Stimulated activated CD4-positive, alpha-beta T cell treated with anti-CD3 and anti-CD28 coated beads, Interleukin-15, amount 100 ng/mL, for 24 hours (primary cell): ENCODE measurements at places on chromosomes 3 and 15.

DNA sequence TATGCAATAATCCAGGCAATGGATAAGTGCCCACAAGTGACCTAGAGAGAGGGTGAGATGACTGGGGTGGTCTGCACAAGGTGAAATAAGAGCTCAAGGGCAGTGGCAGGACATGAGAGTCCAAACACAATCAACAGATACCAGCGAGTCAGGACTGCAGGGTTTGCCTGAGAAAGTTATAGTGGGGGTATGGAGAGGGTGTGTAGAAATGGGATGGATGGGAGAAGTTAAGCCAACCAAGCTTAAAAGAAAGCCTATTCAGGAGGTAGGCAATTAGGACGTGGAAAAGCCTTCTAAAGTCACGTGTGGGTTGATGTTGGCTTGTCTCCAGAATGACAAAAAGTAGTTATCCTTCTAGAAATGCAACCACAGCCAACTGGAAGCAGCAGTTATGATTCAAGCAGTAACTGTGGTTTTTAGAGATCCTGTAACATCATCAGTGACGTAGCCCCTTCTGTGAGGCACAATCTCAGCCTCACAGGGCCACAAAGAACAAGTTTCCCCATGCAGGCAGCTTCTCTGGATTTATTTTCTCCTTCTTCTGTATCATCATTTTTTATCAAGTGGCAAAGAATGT is 56.1 kb downstream of the FAM174B start:
- no peak for DNase-seq

DNA sequence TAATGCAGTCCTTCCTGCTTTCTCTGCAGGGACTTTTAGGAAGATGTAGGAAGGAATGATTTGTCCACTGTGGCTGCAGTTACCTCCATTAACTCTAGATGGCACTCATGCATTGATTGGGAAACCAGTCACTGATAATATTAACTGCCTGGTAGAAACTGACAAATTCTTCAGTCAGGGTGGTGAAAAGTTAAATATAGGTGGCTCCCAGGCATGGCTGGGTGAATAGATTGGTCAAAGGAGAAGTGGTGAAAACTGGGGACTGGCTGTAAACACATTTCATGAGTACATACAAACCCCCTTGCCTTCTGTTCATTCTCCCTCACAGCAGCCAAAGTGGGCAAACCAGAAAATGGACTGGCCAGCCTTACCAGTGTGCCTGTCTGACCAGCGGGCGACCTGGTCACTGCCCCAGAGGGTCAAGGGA is 333.4 kb downstream of the THSD4 start:
- DNase-seq = peak; percentile 23

DNA sequence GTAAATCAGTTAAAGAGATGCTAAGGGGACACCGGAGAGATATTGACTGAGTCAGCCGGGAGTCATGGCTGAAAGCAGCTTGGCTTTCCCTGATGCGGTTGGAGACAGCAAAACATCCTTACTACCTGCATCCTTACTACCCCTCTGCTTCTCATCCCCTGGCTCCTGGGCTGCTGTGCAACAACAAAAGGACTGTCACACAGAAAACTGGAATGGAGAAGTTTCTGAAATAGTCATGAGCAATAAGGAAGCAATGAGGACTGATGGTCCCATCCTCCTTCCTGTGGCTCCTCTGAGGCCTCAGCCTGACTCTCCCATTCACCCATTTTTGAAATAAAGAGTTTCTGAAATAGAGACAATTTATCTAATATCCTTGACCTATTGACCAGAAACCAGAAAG is 1.1 kb downstream of the HCLS1 start:
- DNase-seq = no peak

GRCh38 chr3:184656458-184656828 is 55.4 kb downstream of the MAGEF1 start:
- DNase-seq = no peak

DNA sequence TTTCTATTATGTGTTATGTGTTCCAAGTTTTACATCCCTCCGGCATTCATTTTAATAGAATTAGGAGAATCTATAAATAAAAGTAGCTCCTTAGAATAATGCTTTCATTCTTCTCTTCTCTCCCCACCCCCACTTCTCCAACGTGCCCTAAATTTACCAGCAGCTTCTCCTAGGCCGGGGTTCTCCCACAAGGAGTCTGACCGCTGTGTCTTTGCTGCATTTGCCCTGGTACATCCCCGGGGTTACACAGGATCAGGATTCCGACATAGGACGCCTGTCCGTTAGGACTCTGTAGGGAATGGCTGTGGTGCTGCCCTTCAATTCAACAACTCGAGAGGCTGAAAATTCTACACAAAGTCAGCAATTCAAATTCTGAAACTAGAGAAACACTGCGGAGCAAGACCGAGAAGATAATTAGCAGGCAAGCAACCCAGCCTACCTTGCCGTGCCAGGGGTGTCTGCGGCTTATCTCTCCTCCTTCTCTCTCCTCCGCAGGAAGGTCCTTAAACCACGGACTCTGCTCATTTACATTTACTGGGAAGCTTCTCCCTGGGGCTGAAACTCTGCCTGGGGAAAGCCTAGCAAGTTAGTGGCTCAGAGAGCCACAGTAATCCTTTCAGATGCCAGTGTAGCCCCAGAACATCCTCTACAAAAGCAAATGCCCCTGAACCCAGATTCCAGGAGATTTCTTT is 18.8 kb downstream of the PCSK6 start:
- no peak for DNase-seq

DNA sequence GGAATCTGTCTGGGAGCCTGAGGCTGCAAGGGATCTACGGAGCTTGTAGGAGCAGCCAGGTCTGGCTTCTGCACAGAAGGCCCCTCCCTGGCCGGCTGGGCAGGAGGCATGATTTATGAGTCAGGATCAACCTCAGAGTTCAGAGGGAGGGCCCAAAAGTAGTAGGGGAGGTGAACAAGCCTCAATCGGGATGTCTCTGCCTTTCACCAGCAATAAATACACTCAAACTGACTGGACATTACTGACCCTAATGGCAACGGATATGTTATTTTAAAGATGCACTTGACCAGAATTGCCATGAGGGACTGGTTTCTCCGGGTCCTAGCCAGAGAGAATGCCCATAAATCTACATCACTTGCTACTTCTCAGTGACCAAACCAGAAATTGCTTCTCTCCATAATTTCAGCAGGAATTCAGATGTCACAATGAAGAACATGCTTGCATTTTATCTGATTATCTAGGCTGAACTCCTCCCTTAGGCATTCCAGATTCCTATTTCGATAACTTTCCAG is 109.6 kb upstream of the LMOD3 start:
- no peak for DNase-seq

GRCh38 chr15:74833376-74834107 is 7.1 kb downstream of the CPLX3 start:
- no peak for DNase-seq

- DNase-seq = no peak
Observed at GRCh38 chr3:155656466-155656865, 88.4 kb downstream of the PLCH1 start.
